GM23338 (cell line): ENCODE measurements at places on chromosomes 16 and 17.
A peak's percentile ranks its signal among the peaks of the same experiment; 100 is the strongest.

- DNase-seq: no peak
Measured at GRCh38 chr17:60604686-60605334, 4.8 kb downstream of the PPM1D start.

GRCh38 chr17:42067371-42068091 is 17.1 kb upstream of the C17orf113 start:
- peak; percentile 87 for DNase-seq

DNA sequence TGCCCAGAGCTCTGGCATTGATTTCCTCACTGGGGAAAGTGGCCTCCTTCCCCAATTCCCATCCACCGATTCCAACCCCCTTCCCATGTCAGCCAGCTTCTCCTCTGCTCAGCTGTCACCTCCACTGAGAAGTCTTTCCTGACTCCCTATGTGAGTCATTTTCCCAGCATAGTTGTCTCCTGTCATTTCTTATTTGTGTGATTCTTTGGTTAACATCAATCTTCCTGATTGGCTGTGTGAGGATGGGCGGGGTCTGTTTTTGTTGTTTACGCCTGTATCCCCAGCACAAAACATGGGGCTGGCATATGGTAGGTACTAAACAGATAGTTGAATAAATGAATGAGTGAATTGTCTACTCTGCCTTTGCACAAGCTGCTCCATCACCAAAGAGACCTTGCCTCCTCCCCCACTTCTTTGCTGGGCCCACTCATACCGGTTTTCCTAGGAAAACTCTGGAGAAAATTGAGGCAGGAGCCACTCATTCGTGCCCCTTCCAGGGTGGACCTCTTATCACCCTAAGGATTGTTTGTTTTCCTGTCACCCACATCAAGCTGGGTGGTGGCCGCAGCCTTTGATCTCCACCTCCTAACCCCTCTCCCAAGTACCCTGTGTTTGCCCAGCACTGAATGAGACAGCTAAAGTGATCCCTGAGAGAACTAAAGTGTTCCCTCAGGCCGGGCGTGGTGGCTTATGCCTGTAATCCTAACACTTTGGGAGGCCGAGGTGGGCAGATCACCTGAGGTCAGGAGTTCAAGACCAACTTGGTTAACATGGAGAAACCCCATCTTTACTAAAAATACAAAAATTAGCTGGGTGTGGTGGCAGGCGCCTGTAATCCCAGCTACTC is 1.2 kb upstream of the GRB7 start:
- peak; percentile 53 for DNase-seq

- no peak for DNase-seq
Measured at GRCh38 chr17:30958187-30958586, 12.7 kb upstream of the RNF135 start.

GRCh38 chr16:27531826-27532800 is 17.6 kb downstream of the GTF3C1 start:
- DNase-seq: no peak

DNA sequence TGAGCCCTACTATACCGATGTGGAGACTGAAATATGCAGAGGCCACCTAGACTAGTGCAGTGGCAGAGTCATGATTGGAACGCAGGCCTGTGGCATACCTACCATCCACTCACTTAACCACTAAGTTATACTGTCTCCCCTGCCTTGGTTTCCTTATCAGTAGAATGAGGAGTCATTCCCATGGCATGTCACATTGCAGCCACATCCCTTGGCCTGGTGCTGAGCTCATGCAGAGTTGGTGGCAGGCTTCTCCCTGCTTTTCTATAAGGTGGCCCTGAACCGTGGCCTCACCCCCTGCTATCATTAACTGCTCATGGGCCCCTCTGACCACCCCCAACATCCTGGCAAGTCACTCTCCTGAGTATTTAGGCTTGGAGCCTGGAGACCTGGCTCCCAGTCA is 212.5 kb downstream of the KATNIP start:
- no peak for DNase-seq

DNA sequence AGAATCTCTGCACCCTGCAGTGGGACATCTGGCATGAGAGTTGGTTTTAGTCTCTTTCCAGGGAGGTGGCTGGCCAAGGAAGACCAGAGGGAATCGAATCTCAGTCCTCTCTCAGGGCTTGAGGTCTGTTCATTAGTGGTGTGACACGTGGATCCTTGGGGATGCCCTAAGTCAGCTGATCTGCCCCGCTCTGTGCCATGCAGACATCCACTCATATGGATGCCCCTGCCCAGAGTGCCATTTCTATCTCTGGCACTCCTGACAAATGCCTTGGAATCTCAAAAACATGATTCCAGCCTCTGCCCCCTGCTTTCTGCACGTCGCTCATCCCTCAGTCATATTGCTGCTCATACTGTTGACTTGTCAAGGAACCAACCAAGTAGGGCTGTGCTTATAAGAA is 38.8 kb downstream of the WSCD1 start:
- DNase-seq: no peak

DNA sequence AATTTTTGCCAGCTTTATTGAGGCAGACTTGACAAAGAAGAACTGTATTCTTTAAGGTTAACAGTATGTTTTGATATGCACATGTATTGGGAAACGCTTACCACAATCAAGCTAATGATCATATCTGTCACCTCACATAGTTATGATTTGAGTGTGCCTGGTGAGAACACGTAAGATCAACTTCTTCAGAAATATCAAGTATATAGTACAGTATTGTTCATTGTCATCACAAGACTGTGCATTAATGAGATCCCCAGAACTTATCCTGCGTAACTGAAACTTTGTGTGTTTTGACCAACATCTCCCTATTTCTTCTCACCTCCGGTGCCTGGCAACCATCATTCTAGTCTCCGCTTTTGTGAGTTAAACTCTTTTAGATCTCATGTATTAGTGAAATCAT is 756.4 kb upstream of the EEF2KMT start:
- DNase-seq: no peak

DNA sequence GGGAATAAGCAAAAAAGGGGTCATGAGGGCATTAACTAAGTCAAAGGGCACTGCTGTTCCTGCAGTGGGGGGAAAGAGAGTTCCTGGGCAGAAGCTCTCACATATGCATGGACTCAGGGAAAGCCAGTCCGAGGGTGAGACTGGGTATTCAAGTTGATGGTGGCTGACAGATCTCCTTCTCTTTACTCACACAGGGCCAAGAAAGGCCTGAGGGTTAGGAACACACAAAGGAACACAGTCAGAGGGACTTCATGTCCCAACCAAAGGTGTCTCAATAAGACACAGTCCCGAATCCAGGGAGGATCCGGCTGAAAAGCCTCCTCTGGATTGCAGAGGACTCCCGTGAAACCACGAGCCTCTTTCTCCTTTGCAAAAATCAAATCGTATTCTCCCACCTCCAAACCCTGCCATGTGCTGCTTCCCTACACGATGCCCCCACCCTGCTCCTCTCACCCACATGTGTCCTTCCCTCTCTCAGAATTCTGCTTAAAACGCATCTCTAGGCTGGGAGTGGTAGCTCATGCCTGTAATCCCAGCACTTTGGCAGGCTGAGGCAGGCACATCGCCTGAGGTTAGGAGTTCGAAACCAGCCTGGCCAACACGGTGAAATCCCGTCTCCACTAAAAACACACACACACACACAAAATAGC is 23.6 kb downstream of the CUEDC1 start:
- no peak for DNase-seq

- no peak for DNase-seq
Measured at GRCh38 chr17:59002126-59002525, 104.6 kb downstream of the TRIM37 start.

DNA sequence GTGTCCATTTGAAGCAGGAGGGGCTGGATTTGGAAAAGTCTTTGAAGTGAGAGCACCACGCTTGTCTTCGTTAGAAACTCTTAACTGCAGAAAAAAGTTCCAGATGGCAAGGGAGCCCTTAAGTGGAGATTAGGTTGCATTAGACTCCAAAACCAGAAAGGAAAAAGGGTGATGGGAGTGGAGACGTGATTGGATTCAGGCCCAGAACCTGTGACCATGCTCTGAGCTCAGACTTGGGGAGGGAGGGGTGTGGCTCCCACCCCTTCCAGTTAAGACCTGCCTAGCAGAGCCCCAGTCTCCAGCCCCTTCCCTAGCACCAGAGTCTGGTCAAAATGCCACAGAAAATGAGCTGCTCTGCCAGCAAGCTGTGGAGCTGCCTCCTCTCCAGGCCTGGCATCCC is 6.4 kb upstream of the LGALS9 start:
- no peak for DNase-seq

DNA sequence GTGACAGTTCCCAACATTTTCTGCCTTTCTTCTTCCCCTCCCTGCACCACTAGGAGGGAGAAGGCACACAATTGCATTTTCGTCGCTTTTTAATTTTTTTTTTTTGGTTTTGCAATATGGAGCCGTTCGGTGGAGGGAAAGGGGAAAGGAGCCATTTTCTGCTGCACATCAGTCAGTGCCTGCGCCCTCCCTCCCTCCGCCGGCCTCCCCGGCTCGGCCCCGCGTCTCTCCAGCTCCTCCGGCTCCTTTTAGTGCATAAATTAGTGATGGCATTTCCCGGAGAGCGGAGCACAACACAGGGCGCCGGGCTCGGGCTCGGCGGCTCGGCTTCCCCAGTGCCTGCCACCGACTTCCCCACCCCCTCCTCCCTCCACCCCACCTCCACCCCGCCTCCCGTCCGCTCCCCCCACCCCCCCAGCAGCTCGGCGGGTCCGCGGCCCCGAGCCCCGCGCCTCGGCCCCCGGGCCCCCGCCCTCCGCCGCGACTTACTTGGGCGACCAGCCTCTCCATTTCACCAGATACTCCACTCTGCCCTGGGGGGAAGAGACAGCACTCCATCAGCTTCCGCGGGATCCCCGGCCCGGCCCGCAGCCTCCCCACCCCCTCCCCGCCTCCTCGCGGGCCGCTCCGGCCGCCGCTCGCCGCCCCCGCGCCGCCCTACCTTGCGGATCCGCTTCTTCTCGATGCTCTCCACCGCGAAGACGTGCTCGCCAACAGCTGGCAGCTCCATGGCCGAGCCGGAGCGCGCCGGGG is 542 bp downstream of the CBX4 start:
- DNase-seq: peak; percentile 90

DNA sequence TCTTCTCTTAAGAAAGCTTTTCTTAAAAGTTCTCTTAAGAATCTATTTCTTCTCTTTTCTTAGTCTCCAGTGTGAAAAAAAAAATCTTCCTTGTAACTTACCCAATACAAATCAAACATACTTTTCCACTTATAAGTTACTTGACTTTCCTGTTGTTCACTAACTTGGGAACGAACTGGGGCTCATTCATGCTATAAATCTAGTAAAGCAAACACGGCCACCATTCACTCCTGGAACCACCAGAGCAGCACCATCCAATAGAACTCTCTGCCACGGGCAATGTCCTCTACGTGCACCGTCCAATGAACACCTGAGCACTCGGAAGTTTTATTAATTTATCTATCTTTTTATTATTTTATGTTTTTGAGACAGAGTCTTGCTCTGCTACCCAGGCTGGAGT is 20.8 kb downstream of the SRP68 start:
- no peak for DNase-seq

DNA sequence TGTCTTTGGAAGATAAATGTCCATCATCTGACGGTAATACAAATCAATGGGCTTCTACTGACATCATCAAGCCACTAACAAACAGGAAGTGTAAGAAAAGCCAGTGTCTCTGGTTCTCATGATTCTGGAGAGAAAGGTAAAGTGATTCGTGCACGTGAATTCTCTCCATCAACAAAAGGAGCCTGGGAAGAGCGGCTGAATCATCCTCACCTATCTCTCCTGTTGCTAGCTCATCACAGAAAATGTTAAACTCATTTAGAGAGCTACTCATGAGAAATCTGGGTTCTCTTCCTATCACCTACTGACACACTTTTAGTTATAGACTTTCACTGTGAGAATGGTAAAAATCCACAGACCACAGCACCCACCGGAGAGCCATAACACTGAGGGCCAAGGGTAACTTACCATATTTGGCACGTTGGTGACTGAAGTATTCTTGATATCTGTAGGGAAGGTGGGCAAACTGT is 70.3 kb downstream of the CREBBP start:
- DNase-seq: no peak

GRCh38 chr17:5237541-5238016 is 2.9 kb upstream of the SCIMP start:
- peak; percentile 93 for DNase-seq
